Foreskin melanocyte (primary cell): ENCODE measurements at places on chromosomes 5 and 9.
A peak's percentile ranks its signal among the peaks of the same experiment; 100 is the strongest.

- no peak for DNase-seq
These were observed 172.2 kb downstream of the ZSWIM6 start for GRCh38 chr5:61504143-61504770.

DNA sequence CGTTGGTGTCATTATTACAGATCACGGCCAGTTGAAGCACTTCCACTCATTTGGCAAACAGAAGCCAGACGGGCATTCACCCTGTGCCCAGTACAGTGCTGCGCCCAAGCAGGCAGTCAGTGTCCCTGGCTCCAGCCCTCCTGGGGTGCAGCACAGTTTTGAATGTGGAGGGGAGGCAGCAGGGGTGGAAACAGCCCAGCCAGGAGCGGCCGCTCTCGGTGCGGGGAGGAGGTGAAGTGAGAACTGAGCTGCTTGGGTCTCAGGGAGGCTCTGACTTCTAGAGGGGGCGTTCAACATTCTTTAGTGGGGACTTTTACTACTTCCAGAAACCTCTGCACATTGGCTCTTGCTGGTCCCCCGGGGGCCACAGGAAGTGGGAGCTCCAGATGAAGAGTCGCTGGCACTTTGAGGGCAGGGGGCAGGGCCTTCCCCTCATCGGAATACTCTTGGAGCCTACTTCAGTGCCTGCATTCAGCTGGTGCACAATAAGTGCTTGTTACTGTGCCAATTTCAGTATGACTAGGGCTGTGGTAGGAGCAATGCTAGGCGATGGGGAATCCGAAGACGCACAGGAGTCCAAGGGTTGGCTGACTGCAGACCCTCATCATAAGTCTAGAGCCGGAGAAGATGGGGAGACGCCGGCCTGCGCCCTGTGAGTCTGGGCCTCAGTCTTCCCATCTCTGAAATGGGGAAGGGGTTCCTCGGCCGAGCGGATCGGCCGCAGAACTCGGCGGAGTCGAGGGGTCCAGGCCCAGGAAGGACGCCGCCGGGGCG is 492 bp upstream of the NEK6 start:
- no peak for DNase-seq

DNA sequence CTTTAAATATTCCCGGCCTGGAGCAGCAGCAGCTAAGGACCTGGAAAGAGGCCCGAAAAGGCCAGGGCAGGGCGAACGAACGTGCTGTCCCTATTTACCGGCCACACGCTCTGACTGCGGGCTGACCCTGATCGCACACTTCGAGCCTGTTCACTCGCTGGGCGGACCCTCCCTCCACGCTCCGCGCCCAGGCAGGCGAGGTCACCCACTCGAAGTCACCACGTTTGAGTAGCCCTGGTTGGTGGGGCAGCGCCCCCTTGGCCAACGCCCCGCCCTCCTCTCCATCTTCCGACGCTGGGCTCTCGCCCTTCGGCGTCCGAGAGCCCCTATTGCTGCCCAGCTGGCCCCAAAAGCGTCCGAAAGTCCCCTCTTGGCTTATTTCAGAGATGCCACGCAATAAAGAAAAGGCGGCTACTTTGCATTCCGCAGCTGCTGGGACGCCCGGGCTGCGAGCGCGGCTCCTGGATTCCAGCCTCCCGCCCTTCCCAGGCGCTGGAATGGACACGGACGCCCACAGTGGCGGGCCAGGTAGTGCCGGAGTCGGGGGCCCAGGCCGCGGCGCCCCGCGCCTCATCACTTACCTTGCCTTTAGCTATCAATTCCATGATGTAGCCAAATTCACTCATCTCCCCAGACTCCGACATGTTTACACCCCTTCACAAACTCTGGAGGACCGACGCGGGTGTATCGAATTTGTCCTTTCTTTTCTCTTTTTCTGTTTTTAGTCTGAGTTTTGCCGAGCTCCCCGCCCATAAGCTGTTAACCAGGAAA is 9.9 kb upstream of the TRIM36 start:
- DNase-seq, result peak; percentile 2

DNA sequence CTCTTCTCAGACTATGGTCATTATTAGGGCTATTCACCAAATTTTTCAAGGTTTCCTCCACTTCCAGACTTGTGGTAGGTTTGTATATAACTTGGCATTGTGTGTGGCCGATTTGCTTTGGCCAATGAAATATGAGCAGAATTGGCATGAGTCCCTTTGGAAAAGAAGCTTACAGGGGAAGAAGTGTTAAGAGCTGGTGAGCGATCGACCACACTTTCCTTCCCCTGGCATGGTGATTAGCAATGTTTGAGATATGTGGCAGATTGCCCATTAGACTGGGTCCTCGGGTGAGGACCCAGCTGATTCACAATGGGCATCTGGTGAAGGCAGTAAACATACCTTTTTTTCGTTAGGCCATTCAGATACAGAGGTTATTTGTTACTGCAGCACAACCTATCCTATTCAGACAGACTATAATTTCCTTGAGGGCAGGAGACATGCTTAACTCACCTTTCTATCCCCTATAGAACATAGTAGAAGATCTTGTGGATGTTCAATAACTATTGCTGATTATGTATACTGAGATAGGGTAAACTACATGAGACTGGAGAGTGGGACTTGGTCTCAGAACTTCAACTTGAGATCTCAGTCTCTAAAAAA is 62.8 kb upstream of the KLF9 start:
- DNase-seq, result no peak

GRCh38 chr5:2254406-2254805 is 371.7 kb upstream of the IRX4 start:
- no peak for DNase-seq

- no peak for DNase-seq
These were observed 10.5 kb downstream of the LHX6 start for GRCh38 chr9:122218071-122218934.

- DNase-seq, result no peak
These were observed 2.0 kb upstream of the PCDH12 start for GRCh38 chr5:141960018-141960417.
